WTC11 (cell line): ENCODE measurements at places on chromosomes 12 and 14.
A peak's percentile ranks its signal among the peaks of the same experiment; 100 is the strongest.

DNA sequence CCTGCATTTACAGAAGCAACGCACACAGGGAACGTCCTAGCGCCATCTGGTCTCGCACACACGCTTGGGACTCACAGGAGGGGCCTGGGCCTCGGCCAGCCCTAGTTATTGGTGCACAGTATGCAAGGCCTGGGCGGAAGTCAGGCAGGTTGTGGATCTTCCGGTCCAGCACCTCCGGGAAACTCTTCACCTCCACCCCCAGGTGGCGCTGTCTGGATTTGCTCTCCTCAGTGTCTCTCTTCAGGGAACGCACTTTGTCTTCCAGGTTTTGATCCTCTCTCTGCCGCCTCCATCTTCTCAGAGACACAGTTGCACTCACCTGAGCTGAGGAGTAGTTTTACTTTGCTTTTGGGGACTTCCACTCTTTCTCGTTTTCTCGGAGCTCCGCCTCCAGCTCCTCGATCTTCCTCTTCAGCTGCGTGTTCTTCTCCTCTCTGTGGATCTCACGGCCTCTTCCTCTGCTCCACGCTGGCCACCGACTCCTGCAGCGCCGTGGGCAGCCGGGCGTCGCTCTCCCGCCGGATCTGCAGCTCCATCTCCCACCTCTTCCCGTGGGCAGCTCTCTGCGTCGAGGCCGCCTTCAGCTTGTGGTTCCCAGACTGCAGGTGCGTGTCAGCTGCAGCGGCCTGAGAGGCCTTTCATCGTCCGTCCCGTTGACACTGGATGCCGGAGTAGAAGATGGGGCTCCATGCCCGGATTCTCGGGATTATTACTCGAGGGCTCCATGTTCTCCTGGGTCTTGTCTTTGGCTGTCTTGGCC is 933.8 kb downstream of the TMEM121 start:
- peaks cover 6% of the 10 kb centered on the region for H3K27me3 ChIP-seq
- H3K4me3 ChIP-seq = no peak overlapping the region
- no peak overlapping the region for H3K27ac ChIP-seq
- peak; percentile 10 for DNase-seq
- peaks cover 59% of the 10 kb centered on the region for H3K36me3 ChIP-seq

GRCh38 chr14:24804552-24805212 is 170.7 kb upstream of the GZMB start:
- H3K27ac ChIP-seq = no peak overlapping the region
- no peak for DNase-seq
- H3K4me1 ChIP-seq = peaks cover 7% of the 10 kb centered on the region
- no peak overlapping the region for H3K4me3 ChIP-seq
- H3K36me3 ChIP-seq = no peaks in the 10 kb centered on the region

- no peaks in the 10 kb centered on the region for H3K27me3 ChIP-seq
- no peak for DNase-seq
- no peak overlapping the region for H3K27ac ChIP-seq
- H3K4me1 ChIP-seq = 0 out of 2 replicates have a peak, but pooled peaks cover 3% of the 10 kb centered on the region
Observed at GRCh38 chr12:93333054-93333453, 44.7 kb upstream of the NUDT4 start.

- no peaks in the 10 kb centered on the region for H3K27me3 ChIP-seq
- H3K4me3 ChIP-seq = no peak overlapping the region
- peaks cover 30% of the 10 kb centered on the region for H3K36me3 ChIP-seq
- DNase-seq = no peak
Observed at GRCh38 chr14:68147303-68147702, 327.7 kb downstream of the RAD51B start.

GRCh38 chr12:39095636-39096330 is 190.4 kb upstream of the CPNE8 start:
- H3K4me1 ChIP-seq = peaks cover 27% of the 10 kb centered on the region
- no peak overlapping the region for H3K4me3 ChIP-seq
- H3K36me3 ChIP-seq = no peaks in the 10 kb centered on the region

GRCh38 chr12:124045671-124046455 is 72.8 kb downstream of the ZNF664 start:
- no peak overlapping the region for H3K4me3 ChIP-seq
- H3K36me3 ChIP-seq = peaks cover 31% of the 10 kb centered on the region
- H3K27me3 ChIP-seq = peaks cover 6% of the 10 kb centered on the region; the same call in 1 of the 2 replicates
- peaks cover 22% of the 10 kb centered on the region for H3K4me1 ChIP-seq

GRCh38 chr12:96401076-96401871 is 1.0 kb upstream of the CDK17 start:
- peak overlapping the region; percentile 90 for H3K4me3 ChIP-seq
- DNase-seq = no peak
- peaks cover 52% of the 10 kb centered on the region for H3K4me1 ChIP-seq
- H3K36me3 ChIP-seq = no peaks in the 10 kb centered on the region
- H3K27ac ChIP-seq = peak overlapping the region; percentile 81
- no peaks in the 10 kb centered on the region for H3K27me3 ChIP-seq

DNA sequence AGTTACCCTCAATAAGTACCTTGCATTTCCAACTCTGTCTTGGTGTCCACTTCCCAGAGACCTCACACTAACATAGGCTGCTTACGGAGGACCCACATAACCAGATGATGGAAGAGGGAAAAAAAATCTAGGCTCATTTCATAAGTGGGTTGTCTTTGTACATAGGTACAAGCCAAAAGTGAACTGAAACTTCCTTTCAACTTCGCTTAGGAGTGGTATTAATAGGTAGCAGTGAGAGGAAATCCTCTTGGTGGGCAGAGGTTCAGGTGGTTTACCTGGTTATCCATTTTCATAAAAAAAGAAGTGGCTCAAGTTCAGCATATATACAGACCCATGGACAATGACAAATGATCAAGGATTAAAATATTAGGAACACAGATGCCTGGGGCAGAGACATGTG is 35.8 kb upstream of the RNU6-7 start:
- no peak overlapping the region for H3K27ac ChIP-seq
- H3K36me3 ChIP-seq = 0 out of 2 replicates have a peak, but pooled peaks cover 3% of the 10 kb centered on the region
- H3K27me3 ChIP-seq = no peaks in the 10 kb centered on the region
- H3K4me3 ChIP-seq = no peak overlapping the region

GRCh38 chr14:26959972-26960660 is 362.3 kb upstream of the NOVA1 start:
- no peaks in the 10 kb centered on the region for H3K27me3 ChIP-seq
- no peak overlapping the region for H3K4me3 ChIP-seq
- H3K36me3 ChIP-seq = no peaks in the 10 kb centered on the region
- DNase-seq = no peak
- H3K27ac ChIP-seq = peak overlapping the region; percentile 11; the same call in 1 of the 2 replicates

- H3K27me3 ChIP-seq = no peaks in the 10 kb centered on the region
- H3K36me3 ChIP-seq = peaks cover 2% of the 10 kb centered on the region; the same call in 1 of the 2 replicates
- no peak overlapping the region for H3K27ac ChIP-seq
- no peak overlapping the region for H3K4me3 ChIP-seq
Observed at GRCh38 chr12:93247313-93247991, 130.3 kb upstream of the NUDT4 start.

DNA sequence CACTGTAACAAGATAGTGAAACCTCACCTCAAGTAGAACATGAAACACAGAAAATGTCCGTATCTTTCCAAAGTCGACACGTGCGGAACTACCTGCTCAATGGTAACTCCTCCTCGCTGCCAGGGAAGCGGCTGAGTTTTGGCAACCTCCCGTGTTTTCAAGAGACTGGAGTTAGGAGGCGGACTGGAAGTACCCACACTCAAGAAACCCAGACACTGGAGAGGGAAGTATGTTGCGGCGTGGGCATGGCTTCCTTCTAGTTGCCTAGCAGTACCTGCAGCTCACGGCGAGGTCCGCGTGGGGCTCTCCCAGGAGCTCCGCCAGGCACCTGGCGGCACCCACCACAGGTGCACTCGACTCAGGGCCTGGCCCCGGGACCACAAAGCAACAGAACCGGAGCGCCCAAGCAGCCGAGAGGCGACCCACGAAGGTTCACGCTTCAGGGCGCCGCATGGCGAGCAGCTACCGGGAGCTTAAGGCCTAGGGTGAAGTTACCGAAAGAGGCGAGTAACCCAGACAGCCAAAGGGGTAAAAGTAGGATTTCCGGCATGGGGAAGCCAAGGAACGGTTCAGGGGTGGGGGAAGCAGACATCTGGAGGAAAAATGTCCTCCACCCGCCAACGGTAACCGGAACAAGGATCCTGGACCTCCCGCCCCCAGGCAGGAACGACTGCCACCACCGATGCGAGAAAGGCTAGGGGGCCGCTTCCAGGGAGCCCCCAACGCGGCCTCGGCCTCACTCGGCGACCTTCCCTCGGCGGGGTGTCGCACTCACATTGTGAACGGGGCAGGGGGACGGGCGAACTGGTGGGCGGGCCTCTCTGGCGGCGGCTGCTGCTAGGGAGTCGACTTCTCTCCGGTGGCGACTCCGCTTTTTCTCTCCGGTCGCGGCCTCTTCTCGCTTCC is 608 bp downstream of the PTGES3 start:
- no peaks in the 10 kb centered on the region; the same call in 1 of the 2 replicates for H3K27me3 ChIP-seq
- H3K4me3 ChIP-seq = peak overlapping the region; percentile 99
- peaks cover 29% of the 10 kb centered on the region for H3K36me3 ChIP-seq
- DNase-seq = peak; percentile 31

DNA sequence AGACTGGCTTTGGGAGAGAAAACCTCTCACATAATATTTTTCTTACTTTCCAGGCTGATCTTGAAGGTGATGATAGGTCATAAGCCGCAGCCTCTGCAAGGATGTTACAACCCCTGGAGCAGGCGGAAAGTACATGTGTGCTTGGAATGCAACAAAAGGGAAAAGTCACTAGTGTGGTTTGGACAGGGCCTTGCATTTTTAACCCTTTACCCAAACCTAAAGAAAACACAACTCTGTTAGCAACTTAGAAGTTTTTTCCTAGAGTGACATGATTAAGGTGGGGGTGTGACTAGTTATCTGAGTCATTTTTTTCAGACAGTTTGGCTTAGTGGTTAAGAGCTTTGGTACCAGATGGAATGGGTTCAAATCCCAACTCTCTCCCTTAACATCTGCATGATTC is 97.0 kb downstream of the TMEM30B start:
- peaks cover 33% of the 10 kb centered on the region for H3K4me1 ChIP-seq
- peaks cover 2% of the 10 kb centered on the region; the same call in 1 of the 2 replicates for H3K27me3 ChIP-seq
- no peak for DNase-seq
- H3K4me3 ChIP-seq = no peak overlapping the region
- H3K36me3 ChIP-seq = no peaks in the 10 kb centered on the region

- no peak for DNase-seq
- H3K27me3 ChIP-seq = peaks cover 10% of the 10 kb centered on the region
- no peak overlapping the region for H3K27ac ChIP-seq
Observed at GRCh38 chr12:131499864-131500190, 211.1 kb upstream of the SFSWAP start.

DNA sequence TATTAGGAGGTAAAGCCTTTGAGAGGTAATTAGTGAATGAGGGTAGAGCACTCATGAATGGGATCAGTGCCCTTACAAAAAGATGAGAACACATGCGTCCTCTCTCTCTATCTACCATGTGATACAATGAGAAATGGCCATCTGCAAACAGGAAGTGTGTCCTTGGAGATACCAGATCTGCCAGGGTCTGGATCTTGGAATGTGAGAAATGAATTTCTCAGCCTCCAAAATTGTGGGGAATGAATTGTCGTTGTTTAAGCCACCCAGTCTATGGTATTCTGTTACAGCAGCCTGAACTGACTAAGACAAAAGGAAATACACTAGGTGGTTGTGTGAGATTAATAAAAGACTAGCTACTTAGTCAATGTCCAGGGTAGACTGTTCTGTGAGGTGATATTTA is 366.6 kb downstream of the NELL2 start:
- no peaks in the 10 kb centered on the region for H3K36me3 ChIP-seq
- H3K4me3 ChIP-seq = no peak overlapping the region
- H3K27ac ChIP-seq = no peak overlapping the region

GRCh38 chr12:124692443-124692842 is 125.0 kb upstream of the NCOR2 start:
- DNase-seq = no peak
- no peak overlapping the region for H3K4me3 ChIP-seq

GRCh38 chr12:108531929-108532848 is 17.1 kb downstream of the FICD start:
- DNase-seq = no peak
- no peak overlapping the region for H3K4me3 ChIP-seq
- no peaks in the 10 kb centered on the region for H3K4me1 ChIP-seq
- no peaks in the 10 kb centered on the region for H3K27me3 ChIP-seq
- H3K27ac ChIP-seq = no peak overlapping the region
- H3K36me3 ChIP-seq = peaks cover 85% of the 10 kb centered on the region

DNA sequence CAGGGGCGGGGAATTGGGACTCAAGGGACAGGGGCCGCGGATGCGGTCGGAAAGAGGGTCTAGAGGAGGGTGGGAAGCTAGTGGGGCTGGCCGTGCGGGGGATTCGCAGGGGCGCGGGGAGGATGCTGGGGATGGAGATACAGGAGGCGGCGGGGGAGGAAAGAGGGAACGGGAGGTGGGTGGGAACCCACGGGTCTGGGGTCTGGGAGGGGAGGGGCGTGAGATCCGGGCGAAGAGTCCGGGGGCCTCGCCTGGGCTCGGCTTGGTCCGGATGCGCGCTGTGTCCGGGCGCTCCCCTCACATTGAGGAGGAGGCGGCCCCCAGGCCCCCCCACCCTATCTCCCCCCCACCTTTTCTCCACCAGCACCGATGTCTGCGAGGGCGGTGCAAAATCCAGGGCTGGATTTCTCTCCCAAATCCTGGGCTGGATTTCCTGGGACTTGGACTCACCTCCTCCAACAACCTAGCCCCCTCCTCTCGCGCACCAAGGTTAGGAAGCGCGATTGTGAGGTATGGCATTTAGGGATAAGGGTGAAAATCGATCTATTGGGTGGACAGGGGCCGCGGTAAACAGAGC is at the start of gene AGAP2:
Gene AGAP2 (minus strand): TSS at position 82 of the 577 bp plus-strand sequence. CDS start 496 bp downstream, outside the sequence.
- peaks cover 95% of the 10 kb centered on the region for H3K27me3 ChIP-seq
- H3K4me3 ChIP-seq = peak within 1 kb of the TSS; percentile 75
- H3K4me1 ChIP-seq = peaks cover 28% of the 10 kb centered on the region
- DNase-seq = peak; percentile 70
- no peak within 1 kb of the TSS for H3K27ac ChIP-seq

DNA sequence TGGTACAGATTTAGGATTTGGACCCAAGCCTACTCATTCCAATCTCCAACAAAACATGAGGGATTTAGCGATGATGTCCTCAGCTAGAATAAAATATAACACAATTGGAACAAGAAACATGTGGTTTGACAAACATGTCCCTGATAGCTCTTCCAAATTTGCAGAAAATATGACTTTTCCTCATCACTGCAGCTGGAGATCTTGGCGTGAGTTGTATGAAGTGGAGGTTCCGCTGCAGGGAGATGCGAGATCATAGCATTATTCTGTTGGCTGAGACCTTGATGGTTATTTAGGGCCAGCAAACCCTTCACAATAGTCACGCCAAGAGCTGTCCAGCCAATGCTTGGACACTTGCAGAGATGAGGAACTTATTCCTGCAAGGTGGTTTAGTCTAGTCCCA is 413.4 kb upstream of the TBX3 start:
- H3K27me3 ChIP-seq = peaks cover 2% of the 10 kb centered on the region
- no peaks in the 10 kb centered on the region for H3K36me3 ChIP-seq
- no peak overlapping the region for H3K4me3 ChIP-seq
- DNase-seq = no peak
- H3K27ac ChIP-seq = no peak overlapping the region

- no peak overlapping the region for H3K4me3 ChIP-seq
- no peak for DNase-seq
- H3K36me3 ChIP-seq = no peaks in the 10 kb centered on the region
- no peaks in the 10 kb centered on the region for H3K27me3 ChIP-seq
- H3K4me1 ChIP-seq = peaks cover 8% of the 10 kb centered on the region
Observed at GRCh38 chr14:93737634-93738033, 50.7 kb downstream of the PRIMA1 start.

- no peak overlapping the region for H3K27ac ChIP-seq
- H3K4me1 ChIP-seq = peaks cover 45% of the 10 kb centered on the region
- H3K36me3 ChIP-seq = peaks cover 29% of the 10 kb centered on the region
Observed at GRCh38 chr12:47964106-47964728, 821 bp downstream of the TMEM106C start.
